ENCODE measurements at places on chromosomes 6 and 20.

DNA sequence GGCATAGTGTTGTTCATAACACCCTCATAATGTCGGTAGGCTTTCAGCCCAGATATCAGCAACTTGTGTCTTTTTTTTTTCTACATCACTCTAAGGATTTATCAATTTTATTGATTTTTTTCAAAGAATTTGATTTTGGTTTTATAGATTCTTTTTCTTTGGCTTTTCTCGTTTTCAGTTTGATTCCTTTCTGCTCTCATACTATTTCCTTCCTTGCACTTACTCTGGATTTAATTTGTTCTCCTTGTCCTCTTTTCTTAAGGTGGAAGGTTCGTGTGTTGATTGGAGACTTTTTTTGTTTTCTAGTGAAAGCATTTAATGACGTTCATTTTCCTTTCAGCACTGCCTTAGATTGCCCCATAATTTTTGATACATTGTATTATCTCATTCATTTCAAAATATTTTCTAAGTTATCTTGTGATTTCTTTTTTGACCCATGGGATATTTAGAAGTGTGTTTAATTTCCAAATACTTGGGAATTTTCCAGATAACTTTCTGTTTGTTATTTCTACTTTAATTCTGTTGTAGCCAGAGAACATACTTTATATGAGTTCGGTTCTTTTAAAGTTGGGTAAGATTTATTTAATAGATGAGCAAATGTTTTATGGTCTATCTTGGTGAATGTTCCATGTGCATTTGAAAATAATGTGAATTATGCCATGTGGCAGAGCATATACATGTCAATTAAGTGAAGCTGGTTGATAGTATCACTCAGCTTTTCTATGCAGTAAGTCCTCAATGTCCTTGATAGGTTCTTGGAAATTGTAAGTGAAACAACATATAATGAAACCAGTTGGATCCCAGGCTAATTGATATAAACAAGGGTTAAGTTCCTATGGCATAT is 62.8 kb downstream of the IRF4 start:
- DNase-seq: no peak

DNA sequence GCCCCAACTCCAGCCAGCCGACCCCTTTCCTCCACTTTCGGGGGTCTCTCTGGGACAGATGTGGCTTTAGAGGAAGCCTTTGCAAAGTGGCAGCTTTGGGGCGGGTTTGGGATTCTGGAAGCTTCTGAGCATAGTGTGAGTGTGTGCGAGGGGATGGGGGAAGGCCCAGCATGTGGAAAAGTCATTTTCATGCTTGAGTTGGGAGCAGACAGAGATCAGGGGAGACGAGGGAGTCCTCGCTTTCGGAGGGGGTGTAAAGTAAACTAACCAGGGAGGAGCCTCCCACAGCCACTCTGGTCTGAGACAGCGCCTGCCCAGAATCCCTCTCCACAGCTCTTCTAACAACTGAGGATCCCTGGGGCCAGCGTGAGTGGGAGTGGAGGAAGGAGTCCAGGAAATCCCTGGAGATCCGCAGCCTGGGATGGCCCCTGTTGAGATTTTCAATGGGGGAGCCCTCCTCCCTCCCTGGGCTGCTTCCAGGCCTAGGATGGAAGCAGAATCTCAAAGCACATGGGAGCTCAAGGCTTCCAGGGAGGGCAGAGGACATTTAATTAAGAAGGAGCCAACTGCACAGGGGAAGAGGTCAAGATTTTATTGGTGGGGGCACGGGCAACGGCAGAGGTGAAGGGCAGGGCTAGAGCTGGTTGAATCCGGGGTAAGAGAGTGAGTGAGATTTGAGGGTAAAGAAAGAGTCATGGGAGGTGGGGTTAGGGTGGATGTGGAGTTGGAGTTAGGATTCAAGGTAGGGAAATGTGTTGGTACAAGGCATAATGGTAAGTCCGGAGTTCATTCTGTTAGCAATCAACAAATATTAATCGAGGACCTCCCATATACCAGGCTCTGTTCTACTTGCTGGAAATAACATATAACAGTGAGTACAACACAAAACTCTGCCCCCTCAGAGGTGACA is 102.3 kb upstream of the FOXP4 start:
- DNase-seq: no peak

DNA sequence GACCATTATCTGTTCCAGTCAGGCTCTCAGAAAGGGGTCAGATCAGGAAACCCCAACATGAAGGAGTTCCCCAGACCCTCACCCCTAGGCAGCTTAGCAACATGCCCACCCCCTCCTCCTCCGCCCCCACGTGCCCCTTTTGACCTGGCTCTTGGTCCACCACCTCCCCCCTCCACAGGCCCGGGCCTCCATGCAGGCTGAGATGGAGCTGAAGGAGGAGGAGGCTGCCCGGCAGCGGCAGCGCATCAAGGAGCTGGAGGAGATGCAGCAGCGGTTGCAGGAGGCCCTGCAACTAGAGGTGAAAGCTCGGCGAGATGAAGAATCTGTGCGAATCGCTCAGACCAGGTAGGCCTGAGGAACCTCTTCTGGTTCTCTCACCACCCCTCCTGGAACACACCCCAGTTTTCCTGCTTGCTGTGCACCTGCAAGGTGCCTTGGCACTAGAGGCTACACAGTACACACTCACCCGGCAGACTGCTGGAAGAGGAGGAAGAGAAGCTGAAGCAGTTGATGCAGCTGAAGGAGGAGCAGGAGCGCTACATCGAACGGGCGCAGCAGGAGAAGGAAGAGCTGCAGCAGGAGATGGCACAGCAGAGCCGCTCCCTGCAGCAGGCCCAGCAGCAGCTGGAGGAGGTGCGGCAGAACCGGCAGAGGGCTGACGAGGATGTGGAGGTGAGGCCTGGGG is 21.9 kb downstream of the DEF6 start:
- no peak for DNase-seq

DNA sequence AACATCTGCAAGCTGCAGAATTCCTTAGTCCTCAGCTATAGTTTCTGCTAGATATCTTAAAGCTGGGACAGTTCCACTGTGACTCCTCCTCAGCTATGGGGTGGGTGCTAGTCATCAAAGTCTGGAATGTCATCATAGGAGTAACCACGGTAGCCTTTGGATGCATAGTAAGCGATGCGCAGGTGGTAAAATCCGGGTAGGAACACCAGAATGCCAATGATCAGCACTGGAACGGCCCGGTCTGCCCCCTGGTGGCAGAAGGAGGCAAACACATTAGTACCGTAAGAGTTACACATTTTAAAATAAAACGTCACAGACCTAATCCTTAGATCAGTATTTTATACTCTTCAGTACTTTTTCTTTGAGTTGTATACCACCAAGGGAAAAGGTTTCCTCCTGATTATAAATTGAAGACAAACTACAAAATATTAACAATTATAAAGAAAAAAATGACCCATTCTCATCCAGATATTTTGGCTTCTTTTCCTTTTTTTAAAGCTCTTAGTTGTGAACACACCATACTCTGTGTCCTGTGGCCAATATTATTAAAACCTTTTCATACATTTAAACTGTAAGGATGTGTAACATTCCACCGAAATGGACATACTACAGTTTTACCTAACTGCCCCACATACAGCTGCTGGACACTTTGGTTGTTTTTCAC is 18.9 kb downstream of the PCNA start:
- DNase-seq: peak; percentile 83

- DNase-seq: peak; percentile 52
Observed at GRCh38 chr6:137697267-137697938, 169.7 kb upstream of the TNFAIP3 start.
